Thoracic aorta (tissue), 2 donors: ENCODE measurements at places on chromosomes 1 and 21.

GRCh38 chr1:41726899-41727748, 191.6 kb downstream of the HIVEP3 start:
- no peak for DNase-seq

DNA sequence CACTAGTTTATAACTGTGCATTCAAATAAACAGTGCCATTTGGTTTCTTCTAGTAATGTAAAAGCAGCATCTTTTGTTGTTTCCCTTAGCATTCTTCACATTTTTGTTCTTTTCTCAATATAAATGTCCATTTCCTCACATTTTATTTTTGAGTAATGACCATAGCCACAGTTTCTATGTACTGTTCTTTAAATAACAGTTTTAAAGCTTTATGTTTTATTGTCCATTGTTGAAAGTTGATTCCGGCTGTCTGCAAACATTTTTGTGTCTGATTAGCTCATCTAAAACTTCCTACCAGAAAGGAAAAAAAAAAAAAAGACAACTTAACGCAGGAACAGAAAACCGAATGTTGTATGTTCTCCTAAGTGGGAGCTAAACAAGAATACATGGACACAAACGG, 139.7 kb downstream of the MAGI3 start:
- no peak for DNase-seq

DNA sequence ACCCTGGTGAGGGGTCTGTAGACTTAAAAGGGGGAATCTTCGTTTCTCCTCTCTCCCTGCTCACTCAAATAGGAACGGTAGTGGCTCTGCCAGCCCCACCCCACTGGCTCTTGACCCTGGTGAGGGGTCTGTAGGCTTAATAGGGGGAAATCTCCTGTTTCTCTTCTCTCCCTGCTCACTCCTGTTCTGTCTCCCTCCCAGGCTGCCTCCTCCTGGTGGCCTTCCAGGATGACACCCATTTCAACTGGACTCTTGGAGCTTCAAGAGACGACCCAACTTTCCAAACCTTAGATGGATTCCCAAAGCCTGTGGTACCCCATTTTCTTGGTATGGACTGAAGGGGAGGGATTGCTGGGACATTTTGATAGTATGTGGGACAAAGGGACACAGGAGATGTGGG, 1.4 kb upstream of the EPHB2 start:
- no peak for DNase-seq

- DNase-seq, result no peak
These were observed 22.9 kb downstream of the S1PR1 start for GRCh38 chr1:101259744-101260148.

GRCh38 chr1:209645574-209646452, 6.4 kb downstream of the LAMB3 start:
- DNase-seq, result no peak

DNA sequence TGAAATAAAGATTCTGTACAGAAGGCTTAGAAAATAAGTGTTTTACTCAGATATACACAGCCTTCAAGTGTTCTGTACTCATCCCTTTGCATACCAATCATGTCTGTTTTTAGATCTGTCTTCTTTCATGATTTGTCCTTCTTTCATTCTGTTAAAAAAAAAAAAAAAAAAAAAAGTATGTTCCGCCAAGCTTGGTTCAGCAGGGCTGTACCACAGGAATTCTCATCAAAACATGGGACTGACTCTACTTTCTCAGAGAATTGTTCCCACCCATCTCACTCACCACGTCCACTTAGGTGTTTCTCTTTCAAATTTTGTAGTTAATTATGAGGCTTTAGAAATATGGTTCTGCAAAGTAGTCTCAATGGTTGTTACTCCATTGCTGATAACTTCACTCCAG, 119.0 kb downstream of the AK5 start:
- DNase-seq, result no peak
